ENCODE measurements at places on chromosomes 11 and 22.

DNA sequence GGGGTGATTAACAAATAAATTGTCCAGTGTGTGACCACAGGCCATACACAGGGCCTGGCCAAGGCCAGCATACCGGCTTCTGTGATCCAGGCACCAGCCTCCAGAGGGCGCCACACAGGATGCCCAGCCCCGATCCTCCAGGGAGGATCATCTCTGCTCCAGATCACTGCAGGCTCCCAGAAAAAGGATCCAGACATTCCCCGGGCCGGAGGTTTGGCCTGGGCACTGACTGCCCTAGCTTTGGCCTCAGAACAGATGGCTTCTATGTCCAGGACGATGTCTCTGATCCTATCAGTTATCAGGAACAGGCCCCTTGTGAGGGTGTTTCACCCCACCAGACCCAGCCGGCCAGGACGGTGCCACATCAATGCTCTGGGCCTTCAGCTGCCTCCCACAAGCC is 74.5 kb upstream of the LMO1 start:
- peak; percentile 49 for DNase-seq

GRCh38 chr22:42962295-42963230 is 52.4 kb downstream of the PACSIN2 start:
- DNase-seq: no peak

DNA sequence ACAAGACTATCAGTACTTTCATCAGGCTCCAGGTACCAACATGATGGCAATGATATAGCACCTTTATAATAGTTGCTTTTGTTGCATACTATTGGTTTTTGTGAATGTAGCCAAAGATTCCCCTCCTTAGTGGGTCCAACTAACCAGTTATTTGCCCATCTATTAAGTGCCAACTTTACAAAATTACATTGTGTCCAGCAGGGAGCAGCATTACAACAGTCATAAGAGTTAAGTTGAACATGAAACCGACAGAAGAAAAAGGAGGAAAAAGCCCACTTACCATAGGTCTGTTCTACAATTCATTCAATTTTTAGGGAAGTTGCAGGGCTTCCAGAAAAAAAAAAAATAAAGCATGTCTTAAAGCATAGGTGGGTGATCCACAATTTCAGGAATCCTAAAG is 21.6 kb downstream of the IMMP1L start:
- DNase-seq: peak; percentile 6

GRCh38 chr22:19527321-19527721 is 3.1 kb upstream of the CLDN5 start:
- no peak for DNase-seq

GRCh38 chr11:118164885-118165284 is 11.6 kb downstream of the SCN2B start:
- no peak for DNase-seq

DNA sequence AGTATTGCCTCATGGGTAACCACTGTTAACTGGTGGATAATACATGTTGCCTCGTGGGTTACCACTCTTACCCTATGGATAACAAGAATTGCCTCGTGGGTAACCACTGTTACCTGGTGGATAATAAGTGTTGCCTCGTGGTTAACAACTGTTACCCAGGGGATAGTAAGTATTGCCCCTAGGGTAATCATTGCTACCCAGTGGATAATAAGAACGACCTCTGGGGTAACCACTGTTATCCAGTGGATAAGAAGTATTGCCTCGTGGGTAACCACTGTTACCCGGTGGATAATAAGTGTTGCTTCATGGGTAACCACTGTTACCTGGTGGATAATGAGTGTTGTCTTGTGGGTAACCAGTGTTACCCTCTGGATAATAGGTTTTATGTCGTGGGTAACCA is 28.1 kb upstream of the NXPE4 start:
- DNase-seq: no peak

DNA sequence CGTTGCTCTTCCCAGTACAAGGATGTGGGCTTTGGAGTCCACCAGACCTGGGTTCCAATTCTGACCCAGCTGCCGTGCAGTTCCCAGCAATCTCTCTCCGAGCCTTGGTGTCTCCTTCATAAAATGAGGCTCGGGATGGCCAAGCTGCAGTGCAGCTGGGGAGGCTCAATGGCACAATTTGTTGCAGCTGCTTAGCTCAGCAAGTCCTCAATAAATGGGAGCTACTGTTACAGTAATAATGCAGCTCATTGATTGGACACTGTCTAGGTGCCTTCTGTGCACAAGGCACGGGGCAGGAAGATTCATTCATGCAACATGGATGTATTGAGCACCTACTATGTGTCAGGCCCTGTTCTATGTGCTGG is 37.1 kb downstream of the SHISAL1 start:
- DNase-seq: no peak

- DNase-seq: peak; percentile 15
Observed at GRCh38 chr11:117145393-117145761, 1.3 kb downstream of the PAFAH1B2 start.

DNA sequence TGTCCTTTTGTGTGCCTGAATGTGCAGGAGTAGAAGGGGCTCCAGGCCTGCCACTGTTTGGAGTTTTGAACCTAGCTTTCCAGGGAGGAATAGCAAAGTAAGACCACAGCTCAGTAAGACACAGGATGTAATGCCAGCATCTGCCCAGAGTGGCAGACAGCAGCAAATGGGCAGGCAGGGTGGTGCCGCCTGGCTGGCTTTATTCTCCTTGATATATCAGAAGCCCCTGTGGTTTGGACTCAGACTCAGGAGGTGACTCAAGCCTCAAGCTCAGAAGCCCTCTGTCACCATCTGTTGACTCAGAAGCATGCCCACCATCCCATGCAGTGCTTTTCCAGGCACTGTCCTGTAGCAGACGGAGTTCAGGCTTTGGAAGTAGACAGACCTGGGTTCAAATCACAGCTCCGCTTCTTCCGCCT is 72.7 kb upstream of the TTC12 start:
- DNase-seq: no peak

DNA sequence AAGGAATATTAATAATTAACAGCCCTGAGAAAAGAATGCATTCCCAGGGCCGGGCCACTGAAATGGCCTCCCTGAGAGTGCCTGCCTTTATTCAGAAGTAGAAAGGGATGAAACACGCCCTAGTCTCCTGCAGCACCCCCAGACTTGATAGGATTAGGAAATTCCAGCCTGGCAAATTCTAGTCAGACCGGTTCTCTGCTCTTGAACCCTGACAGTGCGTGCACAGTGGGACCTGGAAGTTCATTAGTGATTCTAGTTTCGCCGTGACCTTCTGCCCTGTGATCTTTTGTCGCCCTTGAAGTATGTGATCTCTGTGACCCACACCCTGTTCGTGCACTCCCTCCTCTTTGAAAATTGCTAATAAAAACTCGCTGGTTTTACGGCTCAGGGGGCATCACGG is 2.1 kb upstream of the GSTP1 start:
- no peak for DNase-seq

- no peak for DNase-seq
Observed at GRCh38 chr11:69382131-69383128, 88.5 kb downstream of the MYEOV start.

- no peak for DNase-seq
Observed at GRCh38 chr11:78039391-78039918, 16.4 kb upstream of the KCTD14 start.

DNA sequence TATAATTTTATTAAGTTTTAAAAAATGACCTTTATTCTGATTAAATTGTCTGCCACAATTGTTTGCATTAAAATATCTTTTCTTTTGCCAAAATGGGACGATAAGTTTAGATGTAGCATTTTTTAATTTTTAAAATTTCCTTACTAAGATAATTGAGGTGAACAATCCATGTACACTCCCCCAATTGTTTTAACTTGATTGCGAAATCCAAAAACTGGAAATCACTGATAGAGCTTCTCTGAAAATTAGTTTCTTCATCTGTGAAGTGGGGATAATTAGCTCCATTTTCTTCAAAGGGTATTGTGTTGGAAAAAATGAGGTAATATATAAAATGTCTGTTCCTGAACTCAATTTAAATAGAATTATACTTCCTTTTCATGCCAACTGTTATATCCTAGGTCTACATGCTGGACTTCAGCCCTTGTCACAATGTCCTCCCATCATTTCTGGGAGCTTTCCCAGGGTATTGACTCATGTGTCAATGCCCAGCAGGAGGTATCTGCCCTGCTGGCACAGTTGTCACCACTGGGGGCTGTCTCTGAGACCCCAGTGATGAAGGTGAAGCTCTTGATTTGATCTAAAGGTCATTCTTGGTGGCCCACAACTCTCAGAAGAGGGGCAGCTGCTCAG is 28.7 kb upstream of the NAV2 start:
- no peak for DNase-seq

DNA sequence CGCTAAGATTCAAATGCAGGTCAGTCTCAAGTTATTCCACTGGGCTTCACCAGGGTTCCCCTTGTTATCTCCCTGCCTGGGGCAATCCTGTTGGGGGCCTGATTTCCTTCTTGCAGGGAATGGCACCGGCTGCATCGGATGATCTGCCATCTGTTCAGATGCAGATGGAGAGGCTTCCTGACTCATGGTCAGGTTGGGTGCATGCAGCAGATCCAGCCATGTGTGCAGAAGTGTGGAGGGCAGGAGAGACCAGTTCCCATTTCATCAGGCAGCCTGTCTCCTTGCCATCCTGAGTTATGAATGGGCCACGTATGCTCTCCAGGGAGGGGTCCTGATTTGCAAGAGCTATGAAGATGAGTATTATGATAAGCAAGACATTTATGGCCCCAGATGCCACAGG is 161.2 kb upstream of the PLET1 start:
- no peak for DNase-seq

GRCh38 chr22:35804421-35804820 is 86.7 kb downstream of the APOL5 start:
- DNase-seq: no peak

DNA sequence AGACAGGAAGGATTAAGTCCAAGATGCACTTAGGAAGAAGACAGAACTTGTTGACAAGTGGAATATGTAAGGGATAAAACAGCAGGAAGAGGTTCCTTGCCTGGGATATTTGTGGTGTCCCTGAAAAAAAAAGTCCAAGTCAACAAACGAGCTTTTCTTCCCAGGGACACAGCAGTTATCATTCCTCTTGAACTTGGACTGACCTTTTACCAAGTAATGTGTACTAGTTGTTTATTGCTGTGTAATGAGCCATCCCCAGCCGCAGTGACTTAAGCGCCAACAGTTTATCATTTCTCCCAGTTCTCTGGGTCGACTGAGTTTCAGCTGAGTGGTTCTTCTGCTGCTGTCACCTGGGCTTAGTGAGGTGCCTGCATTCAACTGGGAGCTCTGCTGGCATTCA is 37.0 kb downstream of the KREMEN1 start:
- no peak for DNase-seq

DNA sequence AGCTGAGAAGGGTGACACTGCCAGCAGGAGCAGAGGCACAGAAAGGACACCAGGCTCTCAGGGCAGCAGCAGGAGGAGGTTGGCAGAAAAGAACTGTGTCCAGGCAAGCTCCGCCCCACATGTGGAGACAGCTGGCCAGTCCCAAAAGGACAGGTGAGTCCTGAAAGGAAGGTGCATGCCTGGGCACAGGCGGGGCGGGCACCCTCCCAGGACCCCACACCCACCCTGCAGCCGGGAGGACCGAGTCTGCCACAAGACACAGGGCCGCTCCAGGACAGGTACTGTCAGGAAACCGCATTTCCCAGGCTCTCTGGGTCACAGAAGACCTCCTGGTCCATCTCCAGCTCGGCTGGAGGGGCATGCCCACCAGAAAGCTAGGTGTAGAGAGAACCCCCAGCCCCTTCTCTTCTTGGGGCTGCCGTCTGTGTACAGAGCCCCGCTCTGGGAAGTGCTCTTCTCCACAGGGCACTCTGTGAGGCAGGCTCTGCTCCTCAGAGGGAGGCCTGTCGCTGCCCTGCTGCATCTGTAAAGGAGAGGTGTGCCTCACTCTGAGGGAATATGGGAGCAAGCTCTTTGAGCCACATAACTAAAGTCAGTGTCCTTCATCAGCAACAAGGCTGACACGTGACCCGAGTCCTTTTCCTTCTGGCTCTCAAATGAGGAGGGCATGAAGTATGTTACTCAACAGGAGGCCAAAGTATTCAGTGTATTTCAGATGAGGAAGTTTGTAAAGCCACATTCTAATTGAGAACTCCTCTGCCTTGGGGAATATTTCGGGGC is 50.5 kb downstream of the CLTCL1 start:
- DNase-seq: no peak

DNA sequence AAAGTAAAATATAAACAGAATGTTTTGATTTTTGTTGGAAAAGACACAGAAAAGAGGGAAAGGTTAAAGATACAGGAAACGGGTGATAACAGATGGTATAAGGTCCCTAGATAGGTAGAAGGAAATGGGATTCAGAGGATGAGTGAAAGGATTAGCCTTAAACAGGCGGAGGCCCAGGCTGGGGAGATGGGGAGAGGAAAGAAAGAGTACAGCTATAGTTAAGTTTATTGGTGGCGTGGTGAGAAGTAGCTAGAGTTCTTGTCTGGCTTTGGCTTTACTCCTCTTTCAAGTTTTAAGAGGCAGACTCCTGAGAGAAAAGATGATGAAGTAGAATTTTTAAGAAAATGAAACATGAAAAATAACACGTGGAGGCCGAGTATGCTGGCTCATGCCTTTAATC is 13.7 kb downstream of the ZBTB44 start:
- DNase-seq: no peak

- no peak for DNase-seq
Observed at GRCh38 chr11:91857179-91857578, 367.4 kb upstream of the FAT3 start.

DNA sequence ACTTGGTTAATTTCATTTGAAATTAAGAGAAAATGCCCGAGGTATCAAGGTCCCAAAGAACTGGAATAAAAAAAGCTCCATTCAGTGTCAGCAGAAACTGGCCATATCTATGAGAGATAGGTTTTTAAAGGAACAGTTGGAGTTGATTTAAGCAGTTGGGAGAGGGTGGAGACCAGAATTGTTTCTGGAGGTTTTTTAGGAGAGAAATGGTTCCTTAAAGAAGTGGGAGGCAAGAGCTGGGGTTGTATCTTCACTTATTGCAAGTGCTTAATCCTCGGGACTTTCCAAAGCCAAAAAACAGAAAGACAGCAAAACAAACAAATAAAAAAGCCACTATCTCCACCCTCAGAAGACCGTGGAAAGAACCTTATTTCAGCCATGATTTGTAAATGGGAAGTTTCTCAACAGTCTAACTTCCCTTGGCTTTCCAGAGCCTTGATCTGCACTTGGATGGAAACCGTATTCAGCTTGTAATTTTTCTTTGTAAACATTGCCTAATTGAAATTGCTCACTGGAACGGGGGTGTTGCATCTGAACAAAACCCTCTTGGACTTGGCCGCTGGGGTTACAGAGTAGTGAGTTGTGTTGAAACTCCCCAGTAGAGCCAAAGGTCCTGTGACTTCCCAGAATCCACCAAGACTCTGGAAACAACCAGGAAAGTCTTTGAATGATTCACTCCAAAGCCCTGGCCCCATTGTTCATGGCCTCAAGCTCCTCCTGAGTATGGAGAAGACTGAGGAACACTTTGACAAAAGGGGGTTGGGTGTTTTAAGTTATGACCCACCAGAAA is 115.6 kb downstream of the SLC1A2 start:
- no peak for DNase-seq

DNA sequence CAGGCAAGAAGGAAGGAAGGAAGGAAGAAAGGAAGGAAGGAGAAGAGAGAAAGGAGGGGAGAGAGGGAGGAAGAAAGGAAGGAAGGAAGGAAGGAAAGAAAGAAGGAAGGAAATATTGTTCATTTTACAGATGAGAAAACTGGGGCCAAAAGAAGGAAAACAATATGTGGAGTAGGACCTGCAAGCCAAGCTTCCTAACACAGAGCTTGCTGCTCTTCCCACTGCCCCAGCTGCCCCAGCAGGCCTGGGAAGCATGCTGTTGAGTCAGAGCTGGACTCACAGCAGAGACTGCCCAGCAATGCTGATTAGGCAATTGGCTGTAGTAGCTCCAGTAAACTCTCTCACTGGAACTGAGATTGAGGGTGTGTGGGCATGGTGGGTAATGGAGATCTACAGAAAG is 42.6 kb upstream of the SMCO4 start:
- DNase-seq: no peak

GRCh38 chr11:61753672-61754071 is 1.2 kb downstream of the MYRF start:
- DNase-seq: no peak

Data from activated naive CD4-positive, alpha-beta T cell treated with anti-CD3 and anti-CD28 coated beads for 36 hours (primary cell).